ENCODE measurements at places on chromosomes 4 and X. TPM values are rescaled to one million over a fixed set of nuclear protein-coding genes. Genes with fewer than 3 reads are reported as not detected.

Gene TRIM2
- not detected for total RNA-seq

Gene FAM9C
- total RNA-seq: not detected

Gene LANCL3
- 0.28 TPM for total RNA-seq

Gene CHRDL1
- not detected for total RNA-seq

Gene FGD1
- 0.14 TPM for total RNA-seq

Gene SLC10A6
- total RNA-seq: not detected

Gene STATH
- not detected for total RNA-seq

Gene DDIT4L
- total RNA-seq: 0.56 TPM

Gene FANCB
- total RNA-seq: 18.9 TPM

Gene ANXA5
- total RNA-seq: 107 TPM

Gene CWH43
- total RNA-seq: not detected

Gene BRS3
- total RNA-seq: not detected

Gene GLRA2
- not detected for total RNA-seq

Gene SMAD1
- total RNA-seq: 4.3 TPM

Gene HSFX1
- 0.58 TPM for total RNA-seq

Gene TMEM192
- total RNA-seq: 10.0 TPM

Gene GATB
- 20.2 TPM for total RNA-seq

Gene BEND2
- total RNA-seq: not detected

Gene LRIT3
- 0.09 TPM for total RNA-seq

Gene PHEX
- 13.2 TPM for total RNA-seq

Gene C4orf51
- not detected for total RNA-seq

Gene PAGE2
- total RNA-seq: not detected

Gene CCNQ
- 28.7 TPM for total RNA-seq

Gene AREG
- total RNA-seq: 1.4 TPM

Gene ANK2
- total RNA-seq: 2.6 TPM

Gene F8
- total RNA-seq: 3.7 TPM

Gene GABRB1
- not detected for total RNA-seq

Gene ADGRA3
- 23.1 TPM for total RNA-seq

Gene MAGEA8
- not detected for total RNA-seq

Gene TEX13C
- total RNA-seq: not detected

Gene PDZD11
- total RNA-seq: 30.0 TPM

Gene TLR7
- 0.17 TPM for total RNA-seq

Gene F9
- not detected for total RNA-seq

Gene IL2RG
- total RNA-seq: 337 TPM

Gene PCSK1N
- total RNA-seq: 0.33 TPM

Gene GYPB
- total RNA-seq: not detected

Data from activated CD4-positive, alpha-beta T cell treated with anti-CD3 and anti-CD28 coated beads, Interleukin-2, amount 10 ng/mL, durations not matched to agents 24 days and 14 days (primary cell).